Endodermal cell (in vitro differentiated cells): ENCODE measurements at places on chromosomes 12 and 14. TPM values are rescaled to one million over a fixed set of nuclear protein-coding genes. Genes with fewer than 3 reads are reported as not detected.

DNA sequence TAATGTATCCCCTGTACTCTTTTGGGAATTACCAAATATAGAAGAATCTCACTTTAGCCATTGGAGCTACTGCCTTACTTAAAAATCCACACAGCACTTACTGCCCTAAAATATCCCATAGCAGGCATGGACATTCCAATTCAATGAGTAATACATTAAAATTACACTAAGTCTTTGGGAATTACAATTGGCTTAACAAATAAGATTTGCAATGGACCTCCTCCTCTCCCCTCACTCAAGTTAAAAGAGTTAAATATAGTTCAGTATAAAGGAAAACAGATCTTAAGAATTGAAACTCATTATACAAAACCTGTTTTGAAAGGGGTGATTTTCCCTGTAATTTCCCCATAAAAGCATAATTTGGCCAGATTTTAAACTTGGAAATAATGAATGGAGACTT is 477.1 kb downstream of the SLC16A7 start:
- DNase-seq: no peak
- H3K36me3 ChIP-seq: no peaks in the 10 kb centered on the region
- H3K4me3 ChIP-seq: no peak overlapping the region
- no peak overlapping the region for H3K27ac ChIP-seq
- H3K27me3 ChIP-seq: no peaks in the 10 kb centered on the region

- no peak overlapping the region for H3K27ac ChIP-seq
- no peak overlapping the region for H3K4me3 ChIP-seq
- DNase-seq: no peak
- no peaks in the 10 kb centered on the region for H3K36me3 ChIP-seq
- H3K4me1 ChIP-seq: no peaks in the 10 kb centered on the region
Observed at GRCh38 chr14:103898204-103898603, 30.1 kb upstream of the TDRD9 start.

The COCH gene
- 37.9 to 77.3 TPM (median 76.2 TPM) in 3 replicates for total RNA-seq

The ARHGAP9 gene
- total RNA-seq: 1.5 and 1.6 TPM in 2 replicates
